ENCODE measurements at places on chromosomes 7 and 10. TPM values are rescaled to one million over a fixed set of nuclear protein-coding genes. Genes with fewer than 3 reads are reported as not detected.

Gene TPK1
- 11.8 TPM for total RNA-seq

Gene OPN4
- total RNA-seq, result not detected

Gene CPA4
- total RNA-seq, result not detected

Gene SPDYE6
- total RNA-seq, result not detected

Gene HOXA6
- total RNA-seq, result not detected

Gene HTR7
- not detected for total RNA-seq

Gene ITPRIP
- 24.9 TPM for total RNA-seq

Gene MUC3A
- not detected for total RNA-seq

DNA sequence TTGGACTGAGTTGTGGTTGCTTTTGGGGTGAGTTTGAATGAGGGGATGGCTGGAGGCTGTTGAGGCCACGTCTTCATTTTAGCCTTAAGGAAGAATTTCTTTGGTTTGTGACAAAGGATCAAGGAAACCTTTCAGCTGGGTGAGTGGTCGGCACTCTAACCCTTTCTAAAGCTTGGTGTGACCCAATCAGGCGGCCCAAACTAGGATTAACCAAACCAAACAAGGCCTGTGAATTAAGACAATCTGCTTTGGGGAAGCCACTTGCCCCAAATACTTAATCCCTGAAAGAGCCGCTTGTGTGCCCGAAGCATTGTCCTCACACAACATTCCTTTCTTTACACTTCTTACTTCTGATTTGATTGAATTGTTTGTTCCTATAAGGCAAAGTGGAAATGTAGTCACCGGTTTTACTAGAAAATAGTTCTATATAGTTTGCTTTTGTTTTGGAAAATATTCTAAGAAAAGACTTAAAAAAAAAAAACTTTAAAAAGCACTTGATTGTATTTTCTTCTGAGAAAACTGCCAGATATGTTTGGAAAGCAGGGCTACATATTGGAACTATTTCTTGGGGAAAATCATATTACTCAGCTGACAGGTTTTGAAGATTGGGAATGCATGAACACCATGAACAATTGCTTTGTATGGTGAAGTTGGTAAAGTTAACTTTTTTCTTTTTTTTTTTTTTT is 272.4 kb upstream of the BMPER start:
- DNase-seq, result no peak

DNA sequence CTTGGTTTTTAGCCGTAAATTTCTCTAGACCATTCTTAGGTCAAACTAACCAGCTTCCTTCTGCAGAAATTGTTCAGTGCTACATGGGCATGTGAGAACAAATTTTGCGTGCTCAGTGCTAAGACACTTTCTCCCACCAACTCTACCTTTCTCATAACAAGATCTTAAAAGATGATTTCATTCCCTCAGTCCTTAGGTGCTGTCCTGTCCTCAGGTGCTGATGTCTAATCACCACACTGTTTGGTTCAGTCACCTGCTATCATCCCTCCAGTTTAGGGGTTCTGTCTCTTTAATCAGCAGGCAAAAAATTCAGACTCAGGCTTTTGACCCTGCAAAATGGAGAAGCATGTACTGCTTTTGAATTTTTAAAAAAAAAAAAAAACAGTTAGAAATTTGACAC is 227.5 kb upstream of the YAE1 start:
- DNase-seq, result no peak

- DNase-seq, result no peak
Observed at GRCh38 chr7:144991041-144991440, 155.2 kb upstream of the TPK1 start.

GRCh38 chr10:129755158-129755591 is 208.9 kb downstream of the EBF3 start:
- DNase-seq, result peak; percentile 3

- DNase-seq, result no peak
Observed at GRCh38 chr7:159229683-159230475, 85.2 kb upstream of the VIPR2 start.

- no peak for DNase-seq
Observed at GRCh38 chr7:121084748-121085336, 96.3 kb downstream of the CPED1 start.

GRCh38 chr10:48462482-48463020 is 142.3 kb downstream of the ARHGAP22 start:
- DNase-seq, result no peak

- no peak for DNase-seq
Observed at GRCh38 chr10:55214608-55215007, 413.6 kb upstream of the PCDH15 start.

GRCh38 chr10:14236341-14236740 is 94.4 kb downstream of the FRMD4A start:
- no peak for DNase-seq

GRCh38 chr7:135448753-135449152 is 61.1 kb downstream of the CNOT4 start:
- DNase-seq, result no peak

DNA sequence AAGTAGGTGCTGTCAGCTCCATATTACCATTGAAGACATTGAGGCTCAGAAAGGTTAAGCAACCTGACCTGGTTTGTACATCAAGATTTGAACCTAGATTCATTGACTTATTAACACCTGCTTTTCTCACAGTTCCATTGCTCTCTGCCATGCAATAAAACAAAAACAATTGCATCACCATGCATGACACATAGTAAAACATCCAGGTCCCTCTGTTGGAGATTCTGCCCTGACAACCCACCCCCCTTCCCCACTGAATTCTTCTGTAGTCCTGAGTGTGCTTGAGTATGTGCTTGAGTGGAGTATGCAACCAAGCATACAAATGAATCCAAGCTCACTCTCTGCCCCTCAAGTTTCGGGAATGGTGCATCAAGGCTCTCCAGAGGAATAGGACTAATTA is 6.0 kb upstream of the LMBR1 start:
- no peak for DNase-seq

DNA sequence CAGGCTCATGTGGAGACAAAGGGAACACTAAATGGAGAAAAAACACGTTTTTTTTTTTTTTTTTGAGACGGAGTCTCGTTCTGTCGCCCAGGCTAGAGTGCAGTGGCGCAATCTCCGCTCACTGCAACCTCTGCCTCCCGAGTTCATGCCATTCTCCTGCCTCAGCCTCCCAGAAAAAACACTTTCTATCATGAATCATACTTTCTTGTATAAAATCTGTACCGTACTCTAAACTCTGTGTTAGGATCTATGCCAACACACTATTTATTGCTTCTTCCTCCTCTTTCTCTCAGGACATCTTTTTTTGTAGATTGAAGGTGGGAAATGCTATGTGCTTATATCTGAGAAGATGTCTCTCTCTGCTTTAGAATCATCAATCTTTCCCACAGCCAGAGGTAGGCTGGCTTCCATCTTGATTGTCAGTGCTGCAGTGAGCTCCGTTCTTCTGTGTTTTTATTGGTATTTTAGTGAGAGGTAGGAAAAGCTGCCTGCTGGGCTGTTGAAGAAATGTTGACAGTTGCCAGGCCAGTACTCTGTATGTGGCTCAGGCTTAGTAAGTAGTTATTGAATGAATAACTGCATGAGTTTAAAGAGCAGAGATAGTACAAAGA is 101.1 kb downstream of the GPR85 start:
- no peak for DNase-seq

DNA sequence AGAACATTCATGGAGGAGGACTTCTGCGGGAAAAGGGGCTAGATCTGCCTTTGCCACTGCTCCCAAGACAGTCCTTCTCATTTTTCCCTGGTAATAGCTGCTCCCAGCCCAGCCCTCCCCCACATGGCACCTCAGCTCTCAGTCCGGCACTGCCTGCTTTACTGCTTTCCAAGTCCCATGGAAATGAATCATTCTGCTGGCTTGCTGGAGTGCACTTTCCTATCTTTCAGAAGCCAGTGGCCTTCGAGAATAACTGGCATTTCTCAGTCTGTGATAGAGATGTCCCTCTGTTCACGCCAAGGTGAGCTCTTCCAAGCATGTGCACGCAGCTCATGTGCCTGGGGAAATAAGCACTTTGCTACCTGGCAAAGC is 61.4 kb downstream of the SYPL1 start:
- DNase-seq, result no peak

GRCh38 chr10:74333174-74333573 is 182.2 kb downstream of the ADK start:
- no peak for DNase-seq

- DNase-seq, result no peak
Observed at GRCh38 chr10:10332786-10333185, 684.9 kb upstream of the CELF2 start.

DNA sequence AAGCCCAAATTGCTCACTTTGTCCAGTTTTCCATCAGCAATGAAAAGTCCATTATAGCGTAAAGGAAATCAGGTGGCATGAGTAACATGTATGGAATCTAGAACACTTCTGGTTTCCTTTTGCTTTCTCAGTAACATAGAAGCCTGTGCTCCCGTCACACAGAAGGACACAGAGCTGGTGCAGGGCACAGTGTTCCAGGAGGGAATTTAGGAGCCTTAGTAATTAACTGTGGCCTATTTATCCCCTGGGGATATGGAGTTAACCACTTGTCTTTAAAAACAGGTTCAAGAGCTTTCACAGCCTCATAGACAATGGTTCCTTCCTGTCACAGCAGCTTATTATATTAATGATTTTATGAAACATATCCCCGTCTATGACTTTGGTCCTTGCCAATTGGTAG is 189.9 kb downstream of the NEBL start:
- no peak for DNase-seq

GRCh38 chr10:101694674-101695403 is at the start of gene FBXW4:
FBXW4 (minus strand) TSS chr10:101695170; CDS start chr10:101695105, 65 bp downstream.
- peak; percentile 69 for DNase-seq

DNA sequence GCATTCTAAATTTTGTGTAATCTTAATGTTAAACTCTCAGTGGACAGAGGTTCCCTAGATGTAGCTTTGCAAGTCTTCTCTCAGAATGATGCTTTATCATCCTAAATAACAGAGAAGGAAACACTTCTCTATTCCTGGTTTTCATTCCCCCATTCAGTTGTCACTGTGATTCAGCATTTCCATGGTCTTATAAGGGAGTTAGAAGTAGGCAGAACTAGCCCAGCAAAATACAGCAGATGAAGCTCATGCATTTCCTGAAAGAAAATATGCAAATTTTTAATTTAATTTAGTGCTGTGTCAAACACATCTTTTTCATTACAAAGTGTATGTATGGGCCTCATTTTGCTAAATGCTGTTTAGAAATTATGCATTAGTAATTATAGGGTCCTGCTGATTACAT is 70.1 kb downstream of the ITPRID1 start:
- no peak for DNase-seq

Data from activated CD4-positive, alpha-beta T cell treated with anti-CD3 and anti-CD28 coated beads, Interleukin-2, amount 10 ng/mL, durations not matched to agents 7 days and 5 days (primary cell).